ENCODE measurements at places on chromosomes 7 and 10.

DNA sequence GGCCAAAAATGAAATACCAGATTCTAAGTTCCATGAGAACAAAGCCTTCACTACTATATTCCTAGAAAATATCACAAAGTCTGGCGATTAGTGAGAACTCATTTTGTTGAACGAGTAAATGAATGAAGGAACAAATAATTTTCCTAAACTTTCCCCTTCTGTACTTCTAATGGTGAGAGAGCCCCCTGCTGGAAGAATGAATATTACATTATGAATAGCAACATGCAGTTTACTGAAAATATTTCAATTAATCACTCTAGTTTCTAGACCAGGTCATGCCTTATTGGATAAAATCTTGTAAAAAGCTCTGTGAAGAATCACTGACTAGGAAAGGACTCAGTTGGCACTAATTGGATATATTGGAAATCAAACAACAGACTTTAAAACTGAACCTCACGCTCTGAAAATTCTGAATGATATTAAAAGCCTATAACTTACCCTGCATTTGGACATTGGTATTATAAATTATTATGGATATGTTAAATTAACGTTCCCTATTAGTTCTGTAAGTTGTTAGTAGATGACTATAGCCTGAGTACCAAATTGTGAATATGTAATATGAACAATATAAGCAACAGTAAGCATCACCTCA, 32.4 kb upstream of the MTPN start:
- peak; percentile 33 for DNase-seq

GRCh38 chr7:106216923-106217542, 67.8 kb downstream of the NAMPT start:
- DNase-seq, result no peak

DNA sequence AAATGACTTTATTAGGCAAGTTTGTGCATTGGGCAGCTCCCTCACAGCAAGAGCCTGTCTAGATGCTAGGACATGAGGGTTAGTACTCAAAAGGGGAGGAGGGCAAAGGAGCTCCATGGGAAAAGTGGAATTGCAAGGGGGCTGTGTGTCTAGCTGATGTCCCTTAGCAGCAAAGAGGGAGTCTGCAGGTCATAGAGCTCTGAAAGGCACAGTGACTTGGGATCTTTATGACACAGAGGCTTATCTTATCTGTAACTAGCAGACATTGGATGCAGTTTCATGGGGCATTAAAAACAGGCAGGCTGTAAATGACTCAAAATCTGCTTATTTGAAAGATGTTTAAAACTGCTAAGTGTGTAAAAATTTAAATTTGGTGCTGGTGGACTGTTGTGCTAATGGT, 556.2 kb upstream of the FZD8 start:
- DNase-seq, result no peak

- no peak for DNase-seq
Observed at GRCh38 chr10:92241158-92241500, 49.7 kb downstream of the CPEB3 start.

DNA sequence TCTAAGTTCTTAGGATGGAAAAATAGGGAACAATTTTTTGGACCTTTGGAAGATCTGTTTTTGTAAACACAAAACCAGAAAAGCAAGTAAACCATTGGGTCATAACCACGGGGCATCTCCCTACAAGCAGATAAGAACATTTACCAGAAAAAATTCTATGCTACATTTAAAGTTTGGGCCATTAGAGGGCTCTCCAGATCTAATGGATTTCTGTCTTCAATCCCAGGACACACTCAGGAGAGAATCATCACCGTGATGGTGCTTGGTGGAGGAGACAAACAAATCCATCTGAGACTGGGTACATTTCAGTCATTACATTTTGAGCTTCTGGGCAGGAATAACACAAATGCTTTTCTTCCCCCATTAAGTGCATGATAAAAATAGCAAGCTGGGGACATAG, 178.4 kb upstream of the TARP start:
- no peak for DNase-seq

DNA sequence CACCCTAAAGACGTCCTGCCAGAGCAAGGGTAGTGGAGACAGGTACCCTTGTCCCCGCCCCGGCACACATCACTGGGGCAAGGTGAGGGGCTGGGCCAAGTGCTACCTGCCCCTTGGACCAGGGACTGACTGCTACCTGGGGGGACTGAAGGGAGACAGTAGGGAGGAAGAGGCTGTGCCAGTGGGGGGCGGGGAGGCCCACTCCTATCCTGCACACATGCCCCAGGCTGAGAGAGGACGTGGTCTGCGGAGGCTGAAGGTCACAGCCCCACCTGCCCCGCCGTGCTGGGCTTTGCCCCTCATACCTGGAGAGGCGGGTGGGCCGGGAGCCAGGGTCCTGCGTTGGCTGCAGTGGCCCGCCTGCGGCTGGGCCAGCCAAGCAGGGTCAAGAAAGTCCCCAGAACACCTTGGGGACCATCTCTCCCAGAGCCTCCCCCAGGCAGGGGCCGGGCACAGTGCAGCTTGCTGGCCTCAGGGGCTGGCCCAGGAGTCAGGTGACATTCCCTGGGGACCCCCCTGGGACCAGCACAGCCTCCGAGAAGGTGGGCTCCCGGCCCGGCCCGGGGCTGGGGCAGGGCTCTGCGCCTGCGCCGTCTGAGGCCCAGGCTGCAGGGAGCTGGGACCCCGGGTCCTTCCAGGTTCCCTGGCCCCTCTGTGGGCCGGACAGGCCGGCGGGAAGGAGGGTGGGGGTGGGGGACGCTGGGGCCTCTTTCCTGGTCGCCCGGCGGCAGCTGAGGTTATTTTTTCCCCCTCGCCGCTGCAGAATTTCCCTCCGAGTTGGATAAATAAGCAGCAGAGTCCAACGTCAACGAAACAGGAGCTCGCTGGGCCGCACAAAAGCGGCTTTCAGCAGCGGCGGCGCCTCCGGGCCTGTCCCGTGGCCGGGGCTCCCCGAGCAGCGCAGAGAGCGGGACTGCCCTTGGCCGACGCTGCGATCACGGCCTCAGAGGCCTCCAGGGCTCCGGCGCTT, 9.8 kb upstream of the FZD9 start:
- no peak for DNase-seq

DNA sequence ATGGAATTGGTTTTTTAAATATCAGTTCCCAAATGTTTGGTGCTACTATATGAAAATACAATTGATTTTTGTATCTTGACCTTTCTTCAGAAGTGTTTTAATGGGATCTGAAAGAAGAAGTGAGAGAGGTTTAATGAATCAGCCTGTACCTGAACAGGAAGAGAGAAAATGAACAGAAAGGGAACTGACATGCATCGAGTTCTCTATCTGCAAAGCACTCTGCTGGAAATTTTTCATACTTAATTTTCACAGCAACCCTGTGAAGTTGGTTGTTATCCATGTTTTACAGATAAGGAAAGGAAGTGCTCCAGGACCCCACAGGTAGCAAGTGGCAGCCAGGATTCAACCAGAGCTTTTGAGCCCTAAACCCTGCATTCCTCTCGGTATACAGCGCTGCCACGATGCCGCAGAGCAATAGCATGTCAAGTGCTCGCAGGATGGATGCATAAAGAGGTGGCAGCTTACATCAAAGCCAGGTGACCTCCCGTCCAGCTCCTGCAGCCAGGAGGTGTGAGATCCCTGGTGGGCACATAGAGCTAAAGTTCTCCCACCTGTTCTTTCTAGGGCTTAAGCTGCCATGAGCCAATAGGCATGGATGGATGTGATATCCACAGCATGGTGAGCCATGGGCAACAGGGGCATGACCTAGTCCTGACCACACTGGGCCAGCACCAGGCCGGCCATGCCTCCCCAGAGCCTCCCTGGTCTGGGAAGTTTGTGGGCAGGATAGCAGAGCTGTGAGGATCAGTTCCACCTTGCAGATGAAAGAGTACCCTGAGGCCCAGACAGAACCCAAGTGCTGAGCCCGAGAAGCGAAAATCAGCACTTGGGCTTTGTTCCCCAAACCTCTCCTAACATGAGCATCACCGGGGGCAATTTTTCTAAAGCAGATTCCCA, 57.2 kb downstream of the CALML3 start:
- no peak for DNase-seq

DNA sequence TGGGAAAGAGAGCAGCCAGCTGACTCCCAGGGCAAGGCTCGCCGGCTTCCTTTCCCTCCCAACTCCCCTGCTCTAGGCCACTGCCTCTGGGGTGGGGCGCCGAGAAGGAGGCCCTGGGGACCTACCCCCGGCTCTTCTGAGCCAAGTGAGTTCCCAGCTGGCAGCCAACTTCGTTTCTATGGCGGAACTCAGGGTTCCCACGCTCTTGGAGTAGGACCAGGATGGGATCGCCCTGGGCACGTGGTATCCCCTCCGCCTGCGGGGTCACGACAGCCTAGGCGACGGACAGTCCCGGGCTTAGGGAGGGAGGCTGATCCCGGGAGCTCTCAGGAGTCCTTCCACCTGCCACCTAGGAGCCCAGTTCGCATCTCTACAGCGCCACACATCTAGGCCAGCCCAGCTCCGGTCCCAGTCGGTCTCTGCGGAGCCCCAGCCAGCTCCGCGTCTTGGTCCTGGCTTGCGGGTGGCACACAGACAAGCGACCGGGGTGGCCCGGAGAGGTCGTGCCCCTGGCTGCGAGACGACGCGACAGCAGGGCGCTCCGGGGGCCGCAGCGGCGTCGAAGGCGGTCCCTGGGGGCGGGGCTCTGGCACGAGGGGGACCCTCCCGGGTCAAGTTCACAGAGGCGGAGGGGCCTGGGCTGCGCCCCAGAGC, 20.5 kb upstream of the GATA3 start:
- DNase-seq, result no peak

- no peak for DNase-seq
Observed at GRCh38 chr10:66513504-66513903, 412.3 kb upstream of the LRRTM3 start.

GRCh38 chr10:74955796-74956195, 129.4 kb downstream of the KAT6B start:
- DNase-seq, result no peak

DNA sequence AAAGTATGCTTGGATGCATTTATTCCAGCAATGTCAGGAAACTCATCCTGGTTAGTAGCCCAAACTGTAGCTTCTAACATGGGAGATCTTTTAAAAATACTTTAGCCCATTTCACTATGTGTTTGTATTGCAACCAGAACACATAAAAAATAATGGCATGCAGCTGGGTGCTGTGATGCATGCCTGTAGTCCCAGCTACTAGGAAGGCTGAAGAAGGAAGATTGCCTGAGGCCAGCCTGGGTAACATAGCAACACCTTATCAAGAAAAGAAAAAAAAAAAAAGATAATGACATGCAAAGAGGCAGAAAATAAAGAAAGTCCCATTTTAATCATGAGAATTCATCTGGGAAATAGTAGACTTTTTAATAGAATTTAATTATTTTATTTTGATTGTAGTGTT, 517.0 kb upstream of the TEX47 start:
- no peak for DNase-seq

DNA sequence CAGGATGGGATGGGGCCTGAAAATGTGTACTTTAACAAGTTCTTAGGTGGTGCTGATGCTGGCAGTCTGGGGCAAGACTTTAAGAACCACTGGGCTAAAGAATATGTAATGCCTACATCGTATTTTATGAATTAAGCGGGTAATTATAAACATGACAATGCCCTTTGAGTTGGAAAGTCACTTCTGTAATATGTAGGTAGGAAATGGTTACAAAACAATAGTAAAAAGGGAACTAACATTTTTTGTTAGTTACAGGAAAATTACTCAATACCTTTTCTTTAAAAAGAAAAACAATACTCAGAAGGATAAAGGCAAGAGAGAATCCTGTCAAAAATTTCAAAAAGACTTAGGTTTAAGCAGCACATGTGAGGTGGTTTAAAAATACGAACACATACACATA, 48.3 kb upstream of the STEAP4 start:
- no peak for DNase-seq

DNA sequence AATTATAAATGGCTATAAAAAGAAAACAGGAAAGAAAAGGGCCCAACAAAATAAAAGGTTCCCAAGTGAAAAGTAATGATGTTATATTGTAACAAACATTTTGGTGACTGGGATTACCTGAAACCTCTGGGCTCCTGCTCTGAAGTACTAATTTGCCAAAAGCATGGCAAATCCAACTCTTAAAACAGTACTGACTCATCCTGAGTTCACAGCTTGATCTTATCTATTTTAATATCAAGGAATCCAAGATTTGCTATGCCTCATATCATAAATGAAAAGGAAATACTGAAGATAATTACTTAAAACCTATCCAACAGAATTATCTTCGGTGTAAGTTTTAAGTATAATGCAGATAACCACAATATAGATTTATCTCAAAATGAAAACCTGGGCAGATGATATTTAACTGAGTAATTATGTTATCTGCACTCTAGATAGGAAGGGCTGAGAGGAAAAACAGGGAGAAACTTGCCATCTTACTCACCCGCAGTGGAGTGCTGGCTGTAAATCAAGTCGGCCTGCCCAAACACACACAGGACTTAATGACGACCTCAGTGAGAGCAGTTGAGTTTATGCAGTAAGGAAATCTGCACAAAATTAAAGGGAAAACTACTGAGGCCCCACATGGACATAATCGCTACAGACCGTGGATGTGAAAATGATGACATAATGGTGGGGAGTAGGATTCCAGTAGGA, 48.4 kb downstream of the MPP7 start:
- no peak for DNase-seq

GRCh38 chr10:126063353-126063791, 167.0 kb downstream of the FANK1 start:
- no peak for DNase-seq

GRCh38 chr7:68537051-68537773, 1061.1 kb upstream of the AUTS2 start:
- no peak for DNase-seq

DNA sequence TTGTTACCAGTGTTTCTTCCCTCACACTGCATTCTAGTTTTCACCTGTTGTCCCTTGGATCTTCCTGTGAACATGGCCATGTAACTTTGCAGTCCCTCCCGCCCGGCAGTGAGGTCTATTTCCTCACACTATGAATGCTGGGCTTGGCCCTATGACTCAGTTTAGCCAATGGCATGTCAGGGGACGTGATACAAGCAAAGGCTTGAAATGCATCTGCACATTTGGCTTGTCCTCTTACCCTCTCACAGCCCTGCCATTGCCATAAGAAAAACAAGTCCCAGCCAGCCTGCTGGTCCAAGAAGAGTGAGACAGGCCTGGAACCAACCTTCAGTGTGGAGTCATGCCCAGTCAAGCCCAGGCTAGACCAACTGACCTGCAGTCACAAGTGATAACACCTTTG, 17.1 kb upstream of the EZH2 start:
- DNase-seq, result no peak

- DNase-seq, result no peak
Observed at GRCh38 chr7:37491919-37492694, 43.4 kb upstream of the ELMO1 start.

- DNase-seq, result no peak
Observed at GRCh38 chr10:35351021-35351420, 14.7 kb downstream of the CCNY start.

- DNase-seq, result no peak
Observed at GRCh38 chr7:128063088-128063487, 31.9 kb upstream of the LRRC4 start.

GRCh38 chr10:30980951-30981616, 50.6 kb downstream of the ZNF438 start:
- DNase-seq, result no peak

- DNase-seq, result no peak
Observed at GRCh38 chr7:112957901-112958300, 128.7 kb downstream of the GPR85 start.

Data from NCI-H187 treated with DMSO at 0.1 percent for 48 hours (cell line).